Hematopoietic multipotent progenitor cell treated with erythropoietin and hydrocortisone succinate and interleukin-3 and kit ligand, for 4 days (in vitro differentiated cells): ENCODE measurements at places on chromosomes 2 and 18.

DNA sequence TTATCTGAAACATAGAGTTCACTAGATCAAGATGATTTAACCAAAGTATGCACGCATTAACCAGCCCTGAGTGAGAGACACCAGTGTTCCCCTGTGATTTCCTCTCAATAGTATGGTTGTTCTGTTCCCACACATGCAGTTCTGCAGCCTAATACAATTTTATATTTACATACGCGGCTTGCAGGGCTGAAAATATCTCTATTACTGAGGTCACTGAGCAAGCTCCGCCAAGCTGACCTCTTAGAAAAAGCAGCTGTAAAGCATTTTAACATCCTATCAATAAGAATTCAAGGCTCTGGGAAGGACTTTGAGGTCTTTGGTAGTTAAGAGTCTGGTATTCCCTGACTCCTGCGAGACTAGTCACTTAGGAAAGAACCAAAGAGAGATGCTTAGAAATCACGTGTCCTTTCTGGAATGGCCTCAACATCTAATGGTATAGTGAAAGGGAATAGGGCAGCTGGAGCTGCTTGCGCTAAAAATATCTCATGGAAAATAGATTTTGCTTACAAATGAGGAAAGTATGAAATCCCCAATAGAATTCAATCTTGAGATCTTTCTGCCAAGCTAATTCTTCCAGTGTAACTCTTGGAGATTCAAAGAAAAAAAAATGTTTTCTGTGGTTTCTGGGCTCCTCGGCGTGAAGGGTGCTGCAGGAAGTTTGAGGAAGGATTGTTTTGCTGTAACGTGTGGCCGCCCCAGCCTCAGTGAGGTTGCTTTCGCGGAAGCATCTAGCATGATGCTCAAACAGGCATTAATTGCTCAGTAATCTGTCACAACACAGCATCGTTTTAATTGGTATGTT is 59.2 kb downstream of the DOCK10 start:
- DNase-seq, result peak; percentile 40

DNA sequence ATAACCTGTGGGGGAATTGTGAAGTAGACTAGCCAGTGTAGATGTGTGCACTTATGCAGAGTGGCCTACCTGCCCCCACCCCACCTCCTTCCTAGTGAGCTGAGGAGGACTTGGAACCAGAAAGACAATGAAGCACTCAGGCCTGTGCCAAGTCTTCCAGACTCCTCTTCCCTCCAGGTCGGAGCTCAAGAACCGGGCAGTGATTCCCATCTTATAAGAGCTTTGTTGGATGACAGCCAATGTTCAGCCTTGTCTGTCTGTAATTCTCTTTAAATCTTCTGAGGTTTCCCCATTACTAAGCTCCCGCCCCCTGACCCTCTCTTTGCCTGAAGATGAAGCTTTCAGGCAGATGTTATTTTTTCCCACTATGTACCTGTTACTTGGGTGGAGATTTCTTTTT is 121.0 kb downstream of the SMAD2 start:
- DNase-seq, result no peak

- no peak for DNase-seq
Measured at GRCh38 chr2:104430852-104431251, 423.1 kb upstream of the POU3F3 start.

- DNase-seq, result no peak
Measured at GRCh38 chr2:8612734-8613179, 69.1 kb upstream of the ID2 start.

- no peak for DNase-seq
Measured at GRCh38 chr2:120930864-120931263, 195.2 kb downstream of the GLI2 start.

- no peak for DNase-seq
Measured at GRCh38 chr2:202918860-202919259, 6.8 kb downstream of the CARF start.

GRCh38 chr18:53909668-53910067 is 314.8 kb downstream of the MBD2 start:
- DNase-seq, result peak; percentile 47

GRCh38 chr18:54263904-54264336 is 5.4 kb upstream of the POLI start:
- DNase-seq, result no peak

- no peak for DNase-seq
Measured at GRCh38 chr18:48908916-48909315, 41.8 kb downstream of the SMAD7 start.

DNA sequence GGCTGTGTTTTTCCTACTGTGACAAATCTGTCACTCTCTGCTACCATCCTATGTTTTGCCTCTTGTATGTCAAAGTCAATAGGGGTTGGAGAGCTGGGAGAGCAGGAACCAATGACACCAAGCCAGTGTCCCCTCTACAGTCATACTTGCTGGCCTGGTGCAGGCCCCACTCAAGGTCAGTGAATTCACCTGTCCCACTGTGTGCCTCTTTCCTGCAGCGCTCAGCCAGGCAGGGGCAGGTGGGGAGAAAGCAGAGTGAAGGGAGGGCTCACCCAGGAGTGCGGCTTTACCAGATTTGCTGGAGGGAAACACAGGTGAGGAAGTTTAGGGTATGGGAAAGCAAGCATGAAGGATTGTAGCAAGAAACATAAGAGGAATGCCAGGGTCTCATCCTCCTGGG is 114.5 kb downstream of the GYPC start:
- no peak for DNase-seq

DNA sequence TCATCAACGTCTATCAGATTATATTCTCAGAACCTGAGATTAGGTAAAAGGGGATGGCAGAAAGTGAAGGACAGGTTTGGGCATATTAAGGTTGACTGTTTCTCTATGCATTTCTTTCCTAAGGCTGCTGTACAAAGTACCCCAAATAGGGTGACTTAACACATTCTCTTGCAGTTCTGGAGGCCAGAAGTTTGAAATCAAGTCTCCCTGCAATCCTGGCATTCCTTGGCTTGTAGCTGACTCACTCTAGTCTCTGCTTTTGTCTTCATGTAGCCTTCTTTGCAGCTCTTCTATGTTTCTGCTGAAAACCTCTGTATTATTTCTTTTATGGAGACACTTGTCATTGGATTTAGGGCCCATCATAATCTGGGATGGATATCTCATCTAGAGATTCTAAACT is 364.3 kb downstream of the PLCL1 start:
- DNase-seq, result no peak

- no peak for DNase-seq
Measured at GRCh38 chr18:48955830-48956261, 5.1 kb upstream of the SMAD7 start.

GRCh38 chr2:205424326-205424725 is 258.0 kb upstream of the NRP2 start:
- no peak for DNase-seq

DNA sequence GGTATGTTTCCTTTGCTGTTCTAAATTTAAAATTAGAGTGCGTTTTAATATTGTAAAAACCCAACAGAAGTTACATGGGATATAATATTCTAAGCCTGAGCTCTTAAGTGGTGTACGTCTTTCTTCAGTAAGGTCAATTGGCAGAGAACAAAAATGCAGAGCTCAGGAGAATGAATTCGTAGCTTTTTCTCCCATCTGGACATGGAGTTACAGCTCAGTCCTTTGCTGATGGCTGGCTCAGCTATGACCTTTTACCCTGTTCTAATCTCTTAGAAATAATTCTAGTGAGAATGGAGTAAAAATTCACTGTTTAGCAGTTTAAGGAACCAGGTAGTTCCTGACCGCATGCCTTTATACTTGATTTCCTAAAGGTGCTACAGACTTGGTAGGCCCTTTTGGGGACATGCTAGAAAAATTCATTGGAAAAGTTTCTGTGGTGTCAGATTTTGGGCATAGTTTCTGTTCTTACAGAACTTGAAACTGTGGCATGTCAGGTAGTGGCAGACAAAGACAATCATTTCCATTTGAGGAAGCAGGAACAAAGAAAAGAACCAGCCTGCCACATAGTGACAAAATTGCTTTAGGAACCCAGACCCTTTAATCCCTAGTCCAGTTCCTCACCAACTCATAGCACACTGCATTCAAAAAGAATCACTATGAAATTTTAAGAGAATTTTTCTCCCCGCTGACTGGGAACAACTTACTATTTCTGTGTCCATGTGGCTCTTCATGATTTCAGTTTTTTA is 566.8 kb upstream of the ZNF804A start:
- DNase-seq, result no peak

GRCh38 chr2:240725266-240725665 is 33.6 kb downstream of the AQP12A start:
- DNase-seq, result no peak

DNA sequence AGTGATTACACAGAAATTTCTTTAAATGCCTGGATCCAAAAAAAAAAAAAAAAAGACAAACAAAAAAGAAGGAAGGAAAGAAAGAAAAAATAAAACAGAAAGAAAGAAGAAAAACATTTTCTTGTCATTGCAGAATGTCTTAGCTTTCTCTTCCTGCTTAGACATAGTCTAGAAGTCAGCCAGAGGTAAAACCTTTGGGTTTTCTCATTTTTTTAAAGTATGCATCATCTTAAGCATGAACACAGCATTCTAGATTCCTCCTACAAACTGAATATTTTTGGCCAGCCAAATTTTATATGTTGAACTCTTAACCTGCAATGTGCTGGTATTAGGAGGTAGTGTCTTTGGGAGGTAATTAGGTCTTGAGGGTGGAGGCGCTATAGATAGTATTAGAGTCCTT is 243.9 kb downstream of the TRIB2 start:
- DNase-seq, result no peak

GRCh38 chr2:176085120-176085788 is 1.5 kb upstream of the EVX2 start:
- DNase-seq, result no peak

- DNase-seq, result no peak
Measured at GRCh38 chr2:85959826-85960225, 71.0 kb upstream of the ST3GAL5 start.

- peak; percentile 37 for DNase-seq
Measured at GRCh38 chr2:143433251-143433650, 304.0 kb downstream of the ARHGAP15 start.

DNA sequence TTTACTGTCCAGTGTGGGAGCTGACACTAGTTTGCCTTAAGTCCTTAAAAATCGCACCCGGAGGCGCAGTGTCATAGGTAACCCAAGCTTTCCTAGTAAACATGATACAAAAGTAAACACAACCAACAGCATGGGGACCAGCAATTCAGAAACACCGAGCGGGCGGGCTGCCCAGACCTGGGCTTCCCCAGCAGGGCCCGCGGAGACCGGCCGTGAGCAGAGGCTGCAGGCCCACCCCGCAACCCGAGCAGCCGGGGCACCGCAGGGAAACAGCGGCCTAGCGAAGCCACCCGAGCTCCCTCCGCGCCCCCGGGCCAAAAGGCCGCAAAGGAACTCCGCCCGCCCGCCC is 296 bp downstream of the TTC21B start:
- no peak for DNase-seq

GRCh38 chr2:77922567-77922966 is 400.4 kb upstream of the LRRTM4 start:
- DNase-seq, result no peak

- DNase-seq, result no peak
Measured at GRCh38 chr18:58520969-58521368, 107.9 kb downstream of the ALPK2 start.

DNA sequence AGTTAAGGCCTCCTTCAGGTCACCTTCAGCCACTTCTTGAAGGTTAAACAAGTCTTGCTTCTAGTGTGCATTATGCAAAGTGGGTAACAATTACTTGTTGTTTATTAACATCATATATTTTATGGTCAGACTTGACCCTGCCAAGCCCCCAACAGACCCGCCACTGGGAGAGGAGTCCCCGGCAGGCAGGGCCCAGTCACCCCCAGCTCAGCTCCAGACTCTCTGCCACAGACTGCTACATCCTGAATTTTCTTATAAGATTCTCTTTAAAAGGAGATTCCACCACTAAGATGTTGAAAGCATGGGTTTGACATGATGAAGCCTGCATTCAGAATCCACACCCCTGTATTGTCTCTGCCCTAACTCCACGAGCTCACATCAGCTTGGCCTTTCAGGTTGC is 174.3 kb upstream of the ARL4C start:
- no peak for DNase-seq

DNA sequence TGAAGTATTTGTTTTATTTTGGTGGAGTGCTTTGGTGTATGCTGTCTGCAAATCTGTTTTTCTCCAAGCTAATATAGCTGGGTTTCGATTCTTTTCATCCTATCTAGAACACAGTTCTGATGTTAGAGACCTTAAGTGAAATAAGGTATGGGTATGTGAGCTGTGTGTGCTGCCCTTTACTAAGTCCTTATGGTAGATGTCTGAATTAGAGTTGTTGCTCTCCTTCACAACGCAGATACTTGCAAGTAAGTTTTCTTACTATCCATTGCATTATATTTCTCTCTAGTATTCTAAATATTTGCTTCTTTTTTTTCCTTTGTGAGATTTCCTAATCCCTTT is 38.6 kb downstream of the AGFG1 start:
- DNase-seq, result no peak

DNA sequence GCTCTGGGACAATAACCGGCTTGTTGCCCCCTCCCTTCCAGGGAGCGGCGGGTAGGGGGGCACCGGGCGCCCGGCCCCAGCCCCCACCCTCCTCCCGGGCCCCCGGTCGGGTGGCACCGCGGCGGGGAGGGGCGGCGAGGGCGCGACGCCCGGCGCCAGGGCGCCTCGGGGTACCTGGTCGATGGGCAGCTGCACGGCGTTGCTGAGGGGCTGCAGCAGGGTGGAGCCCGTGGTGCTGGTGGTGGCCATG is 193 bp downstream of the MBOAT2 start:
- no peak for DNase-seq

- peak; percentile 81 for DNase-seq
Measured at GRCh38 chr2:101831351-101831865, 133.9 kb downstream of the MAP4K4 start.

- no peak for DNase-seq
Measured at GRCh38 chr18:24790347-24790746, 329.9 kb downstream of the HRH4 start.

GRCh38 chr2:10008809-10009176 is 34.6 kb upstream of the KLF11 start:
- no peak for DNase-seq

GRCh38 chr2:233384015-233384414 is 29.7 kb downstream of the DGKD start:
- peak; percentile 63 for DNase-seq

- DNase-seq, result no peak
Measured at GRCh38 chr2:204114295-204115136, 178.0 kb downstream of the ICOS start.

DNA sequence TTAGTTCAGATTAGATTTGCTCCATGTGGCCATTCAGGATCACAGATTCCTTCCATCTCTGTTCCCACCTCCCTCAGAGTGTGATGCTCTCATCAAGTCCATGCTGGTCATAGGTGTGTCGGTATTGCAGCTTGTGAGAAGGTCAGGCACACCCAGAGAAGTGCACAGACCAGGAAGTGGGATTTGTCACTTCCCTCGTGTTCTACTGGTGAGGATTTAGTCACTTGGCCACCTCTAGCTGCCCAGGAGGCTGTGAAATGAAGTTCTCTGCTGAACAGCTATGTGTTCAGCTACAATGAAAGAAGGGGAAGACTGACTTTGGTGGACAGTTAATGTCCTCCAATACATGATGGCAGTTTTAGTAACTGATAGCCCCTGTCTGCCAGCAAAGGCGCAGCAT is 3.5 kb upstream of the LANCL1 start:
- no peak for DNase-seq
